ENCODE measurements at places on chromosomes 7 and 10.

- DNase-seq = peak; percentile 26
Observed at GRCh38 chr10:126459032-126459831, 71.0 kb upstream of the ADAM12 start.

- peak; percentile 13 for DNase-seq
Observed at GRCh38 chr10:94630017-94630688, 53.4 kb upstream of the CYP2C18 start.

- DNase-seq = peak; percentile 15
Observed at GRCh38 chr7:103031781-103032180, 42.8 kb downstream of the FBXL13 start.

DNA sequence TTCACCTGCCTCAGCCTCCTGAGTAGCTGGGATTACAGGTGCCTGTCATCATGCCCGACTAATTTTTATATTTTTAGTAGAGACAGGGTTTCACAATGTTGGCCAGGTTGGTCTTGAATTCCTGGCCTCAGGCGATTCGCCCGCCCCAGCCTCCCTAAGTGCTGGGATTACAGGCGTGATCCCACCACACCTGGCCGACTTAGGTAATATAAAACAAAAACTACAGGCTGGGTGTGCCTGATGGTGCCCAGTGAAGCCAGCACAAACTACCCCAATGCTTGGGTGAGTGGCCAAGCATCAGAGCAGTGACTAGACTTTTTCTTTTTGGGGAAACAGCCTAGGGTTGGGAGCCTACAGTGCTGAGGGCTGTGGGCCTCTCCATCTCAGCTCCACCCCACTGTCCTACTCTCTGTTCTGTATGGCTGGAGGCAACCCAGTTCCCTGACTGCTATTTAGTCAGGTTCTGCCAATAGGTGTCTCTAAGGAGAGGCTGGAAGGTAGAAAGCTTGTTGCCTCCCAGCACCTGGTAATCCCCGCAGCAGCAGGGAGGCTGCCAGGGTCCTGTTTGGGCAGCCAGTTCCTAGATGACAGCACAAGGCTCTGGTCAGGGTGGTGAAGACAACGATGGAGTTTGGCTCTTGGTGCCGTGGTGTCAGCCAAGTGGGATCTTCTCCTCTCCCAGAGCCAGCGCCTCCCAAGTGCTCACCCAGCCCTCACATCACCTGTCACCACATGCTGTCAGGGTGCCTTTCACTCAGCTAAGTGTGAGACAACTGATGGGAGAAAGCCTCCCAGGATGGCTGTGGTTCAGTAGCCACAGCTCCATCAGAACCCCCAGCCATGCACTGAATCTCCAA lies 10.4 kb upstream of the NACAD start:
- no peak for DNase-seq

All from iris pigment epithelial cell (primary cell).